ENCODE measurements at places on chromosomes 7 and 10. TPM values are rescaled to one million over a fixed set of nuclear protein-coding genes. Genes with fewer than 3 reads are reported as not detected.
A peak's percentile ranks its signal among the peaks of the same experiment; 100 is the strongest.

DNA sequence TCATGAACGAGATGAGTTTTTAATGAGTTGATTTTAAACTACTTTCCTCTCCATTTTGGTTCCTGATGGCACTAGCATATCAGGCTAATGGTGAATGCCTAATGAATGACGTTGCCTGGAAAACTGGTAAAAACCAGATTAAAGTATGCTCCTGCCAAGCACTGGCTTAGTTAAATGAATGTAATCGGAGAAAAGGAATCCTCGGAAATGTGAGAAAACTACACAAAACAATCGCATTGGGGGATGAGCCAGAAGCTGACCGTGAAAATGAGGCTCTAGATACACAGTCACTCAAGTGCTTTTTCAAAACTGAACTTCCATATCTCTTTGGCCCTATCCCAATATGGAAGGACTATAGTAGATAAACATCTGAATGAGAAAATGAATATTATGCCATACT is 153.8 kb upstream of the COL1A2 start:
- H3K4me1 ChIP-seq: peaks cover 7% of the 10 kb centered on the region
- H3K27ac ChIP-seq: no peak overlapping the region
- H3K27me3 ChIP-seq: no peaks in the 10 kb centered on the region
- H3K4me3 ChIP-seq: no peak overlapping the region

LEP gene
- total RNA-seq: not detected

DNA sequence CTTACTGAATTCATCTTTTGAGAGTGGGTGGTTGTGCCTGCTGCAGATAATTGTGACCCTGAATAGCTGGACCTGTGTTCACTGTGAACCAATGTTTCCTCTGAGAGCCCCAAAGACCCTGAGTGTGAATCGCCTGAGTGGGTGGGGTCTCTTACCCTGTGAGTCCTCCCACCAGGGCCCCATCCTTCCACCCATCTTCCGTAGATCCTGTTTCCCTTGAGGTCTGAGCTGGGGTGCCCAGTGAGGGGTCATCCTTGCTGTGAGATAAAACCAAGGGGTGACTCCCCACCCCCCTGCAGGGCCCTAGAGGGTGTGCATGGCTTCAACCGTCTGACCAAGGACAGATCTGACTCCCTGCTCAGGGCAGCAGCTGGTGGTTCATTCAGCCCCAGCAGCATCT is 78.0 kb upstream of the ZNF479 start:
- H3K4me3 ChIP-seq: no peak overlapping the region
- no peaks in the 10 kb centered on the region for H3K27me3 ChIP-seq
- no peak overlapping the region for H3K27ac ChIP-seq
- no peaks in the 10 kb centered on the region for H3K4me1 ChIP-seq
- no peaks in the 10 kb centered on the region for H3K36me3 ChIP-seq
- no peak for DNase-seq

DNA sequence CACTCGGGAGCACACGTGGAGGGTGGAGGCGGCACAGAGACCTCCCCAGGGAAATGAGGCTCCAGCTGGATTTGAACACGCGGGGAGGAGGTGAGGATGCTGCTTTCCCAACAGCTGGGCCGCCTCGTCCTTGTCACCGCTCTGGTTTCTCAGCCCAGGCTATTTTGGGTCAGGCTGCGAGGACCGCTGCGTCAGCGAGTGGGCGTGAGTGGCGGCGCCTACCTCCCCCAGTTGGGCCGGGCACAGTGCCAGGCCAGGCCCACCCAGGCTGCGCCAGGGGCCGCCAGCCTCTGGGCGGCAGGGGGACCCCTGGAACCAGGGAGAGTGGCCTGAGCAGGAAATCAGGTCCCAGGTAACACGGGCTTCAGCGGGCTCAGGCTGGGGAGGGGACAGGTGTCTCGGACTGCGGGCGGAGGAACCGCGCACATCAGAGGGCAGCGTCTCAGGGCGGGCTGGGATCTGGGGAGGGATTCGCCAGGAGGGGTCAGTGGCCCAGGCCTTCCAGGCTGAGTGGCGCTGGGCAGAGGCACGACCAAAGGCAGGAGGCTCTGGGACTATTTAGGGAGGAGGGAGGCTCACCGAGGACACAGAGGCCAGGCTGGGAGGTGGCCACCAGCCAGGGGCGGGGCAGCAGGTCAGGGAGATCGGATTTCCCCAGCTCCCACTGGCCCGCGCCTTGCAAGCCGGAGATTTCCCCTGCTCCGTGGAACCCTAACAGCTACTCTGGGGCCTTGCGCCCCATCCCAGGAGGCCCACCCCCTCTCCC is 125.2 kb upstream of the RET start:
- H3K4me3 ChIP-seq: no peak overlapping the region
- H3K4me1 ChIP-seq: no peaks in the 10 kb centered on the region
- no peaks in the 10 kb centered on the region for H3K36me3 ChIP-seq
- H3K27me3 ChIP-seq: no peaks in the 10 kb centered on the region

DNA sequence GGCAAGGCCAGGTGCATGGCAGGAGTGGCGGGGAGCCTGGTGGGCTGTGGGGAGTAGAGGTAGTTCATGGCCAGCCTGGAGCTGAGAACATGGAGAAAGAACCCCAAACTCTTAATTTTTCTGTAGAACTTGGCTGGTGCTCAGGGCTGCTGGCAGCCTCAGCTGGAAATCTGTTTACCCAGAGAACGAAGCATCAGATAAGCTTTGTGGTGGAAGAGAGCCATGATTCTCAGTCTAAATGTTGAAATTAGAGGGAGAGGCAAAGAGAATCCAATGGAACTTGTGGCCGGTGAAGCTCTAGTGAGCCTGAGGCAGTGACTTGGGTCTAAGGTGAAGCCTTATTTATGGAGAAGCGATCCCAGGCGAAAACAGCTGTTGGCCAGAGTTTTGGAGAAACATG is 126.4 kb downstream of the CCDC3 start:
- H3K27ac ChIP-seq: no peak overlapping the region
- H3K4me1 ChIP-seq: no peaks in the 10 kb centered on the region
- H3K36me3 ChIP-seq: no peaks in the 10 kb centered on the region
- DNase-seq: peak; percentile 14
- no peak overlapping the region for H3K4me3 ChIP-seq

GRCh38 chr10:44576702-44577191 is 191.8 kb upstream of the CXCL12 start:
- peak; percentile 1 for DNase-seq
- no peak overlapping the region for H3K4me3 ChIP-seq
- no peak overlapping the region for H3K27ac ChIP-seq
- no peaks in the 10 kb centered on the region for H3K4me1 ChIP-seq
- no peaks in the 10 kb centered on the region for H3K27me3 ChIP-seq

WNT16 gene
- total RNA-seq: 0.06 TPM
